ENCODE measurements at places on chromosomes 2 and 18.

DNA sequence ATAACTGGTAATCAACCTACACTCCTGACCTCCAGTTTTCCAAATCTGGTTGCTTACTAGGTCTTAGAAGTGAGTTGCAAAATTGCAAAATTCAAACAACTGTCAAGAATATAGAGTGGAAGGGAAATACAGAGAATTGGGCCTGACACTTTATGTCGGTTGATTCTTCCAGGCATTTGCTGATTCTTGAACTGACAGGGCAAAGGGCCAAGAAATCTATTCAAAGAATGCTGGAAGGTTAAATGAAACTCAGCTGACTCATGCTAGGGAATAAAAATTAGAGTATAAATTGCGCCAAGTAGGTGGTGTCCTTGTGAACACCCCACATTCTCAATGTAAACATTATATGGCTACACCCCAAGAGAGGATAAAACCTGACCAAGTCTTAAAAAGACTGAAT lies 21.5 kb upstream of the ZSCAN30 start:
- no peak for DNase-seq

- DNase-seq: no peak
Measured at GRCh38 chr18:7980136-7980535, 413.0 kb downstream of the PTPRM start.

DNA sequence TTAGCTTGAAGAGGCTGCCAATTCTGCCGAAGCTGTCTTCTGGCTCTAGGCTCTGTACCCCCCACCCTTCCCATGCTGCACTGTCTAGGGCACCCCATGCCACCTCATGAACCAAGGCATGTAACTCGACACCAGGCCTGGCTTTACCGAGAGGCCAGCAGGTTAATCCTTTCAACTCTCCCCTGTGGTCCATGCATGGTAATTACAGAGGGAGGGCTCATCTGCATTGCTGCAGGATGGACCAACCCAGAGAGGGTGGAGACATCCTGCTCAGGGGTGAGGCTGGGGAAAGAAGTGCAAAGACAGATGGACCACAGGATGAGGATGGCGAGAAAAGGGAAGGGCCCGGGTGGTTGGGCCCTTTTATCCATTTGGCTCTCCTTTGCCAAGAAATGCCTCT lies 65.8 kb downstream of the KCTD1 start:
- DNase-seq: no peak

DNA sequence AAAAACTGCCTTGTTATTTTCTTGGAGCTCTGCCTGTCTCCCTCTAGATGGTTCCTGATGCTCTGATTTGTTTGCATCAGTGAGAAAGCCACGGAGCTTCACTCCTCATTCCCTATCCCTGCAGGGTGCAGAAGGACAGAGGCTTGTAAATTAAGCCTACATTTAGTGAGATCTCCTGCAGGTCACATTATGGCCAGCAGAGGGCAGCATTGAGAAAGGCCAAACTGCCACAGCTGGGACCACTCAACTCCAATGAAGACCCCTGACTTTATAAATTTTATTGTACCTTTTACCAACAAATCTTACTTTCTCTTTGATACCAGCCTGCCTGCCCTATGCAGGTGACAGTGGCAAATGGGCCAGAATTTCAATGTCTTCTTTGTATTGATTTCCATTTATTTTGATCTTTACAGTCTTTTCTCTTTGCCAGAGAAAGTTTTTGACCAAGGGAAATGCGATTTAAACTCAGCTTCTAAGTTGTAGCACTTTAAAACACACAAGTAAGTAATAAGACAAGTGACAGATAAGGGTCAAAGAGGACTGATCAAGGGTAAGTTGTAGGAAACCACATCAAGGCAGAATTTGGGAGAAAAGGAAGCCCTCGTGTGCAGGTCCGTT lies 1029.1 kb upstream of the KLHL29 start:
- DNase-seq: peak; percentile 86

GRCh38 chr2:222208010-222208690 lies 90.6 kb downstream of the PAX3 start:
- peak; percentile 9 for DNase-seq

DNA sequence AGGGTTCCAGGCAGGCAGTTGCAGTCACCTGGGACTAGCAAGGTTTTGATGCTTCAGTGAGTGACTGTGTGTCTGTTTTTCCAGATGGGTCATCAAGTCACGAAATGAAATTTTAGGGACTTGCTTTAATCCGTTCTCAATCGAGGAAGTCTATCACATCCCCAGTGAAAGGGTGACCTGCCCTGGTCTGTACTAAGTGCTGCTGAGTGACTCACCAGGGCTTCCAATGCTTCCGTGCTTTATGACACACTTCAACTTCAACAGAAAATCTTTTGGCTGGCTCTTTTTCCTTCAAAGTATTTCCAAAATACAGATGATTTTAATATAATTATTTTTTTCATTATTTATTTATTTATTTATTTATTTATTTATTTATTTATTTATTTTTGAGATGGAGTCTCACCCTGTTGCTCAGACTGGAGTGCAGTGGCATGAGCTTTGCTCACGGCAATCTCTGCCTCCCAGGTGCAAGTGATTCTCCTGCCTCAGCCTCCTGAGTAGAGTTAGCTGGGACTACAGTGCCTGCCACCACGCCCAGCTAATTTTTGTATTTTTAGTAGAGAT lies 18.4 kb downstream of the TFCP2L1 start:
- DNase-seq: no peak

GRCh38 chr18:56112984-56113383 lies 525.0 kb upstream of the TCF4 start:
- no peak for DNase-seq

- no peak for DNase-seq
Measured at GRCh38 chr2:128264881-128265607, 53.6 kb downstream of the HS6ST1 start.

DNA sequence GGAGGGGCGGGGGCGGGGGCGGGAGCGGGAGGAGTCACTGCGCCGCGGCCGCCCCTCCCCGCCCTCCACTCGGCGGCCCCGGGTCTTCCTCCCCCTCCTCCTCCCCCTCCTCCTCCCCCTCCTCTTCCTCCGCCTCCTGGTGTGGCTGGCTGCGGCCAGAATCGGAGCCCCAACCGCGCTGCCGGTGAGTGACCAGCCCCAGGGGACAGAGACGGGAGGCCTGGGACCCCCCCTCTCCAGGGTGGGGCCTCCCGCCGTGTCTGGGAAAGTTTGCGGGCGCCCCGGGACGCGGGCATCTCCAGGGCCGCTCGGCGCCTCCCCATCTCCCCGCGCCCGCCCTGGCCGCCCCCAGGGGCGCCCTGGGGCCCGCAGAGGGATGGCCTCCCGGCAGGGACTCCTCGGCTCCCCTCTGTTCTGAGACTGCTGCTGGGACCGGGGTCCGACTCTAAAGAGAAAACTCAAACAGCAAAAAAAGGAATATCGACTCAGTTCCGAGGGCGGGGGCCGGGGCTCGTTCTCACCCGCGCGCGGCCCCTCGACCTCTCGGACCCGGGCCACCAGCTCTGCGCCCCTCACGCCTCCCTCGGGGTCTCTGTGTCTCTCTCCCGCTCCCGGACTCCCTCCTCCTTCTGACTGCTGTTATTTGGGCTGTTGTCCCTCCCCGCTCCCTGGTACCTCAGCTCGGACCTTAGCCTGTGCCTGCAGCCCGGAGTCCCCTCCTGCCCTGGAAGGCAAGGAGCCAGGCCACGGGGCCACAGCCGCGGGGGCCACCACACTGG lies at the start of gene STON1:
Gene STON1, plus strand, starts transcription at position 122 of the 779 bp plus-strand sequence. CDS start 50,480 bp downstream, outside the sequence.
- peak; percentile 65 for DNase-seq

GRCh38 chr18:78730546-78730945 lies 249.1 kb upstream of the SALL3 start:
- DNase-seq: no peak

- DNase-seq: no peak
Measured at GRCh38 chr2:188786368-188786841, 187.8 kb upstream of the COL3A1 start.

- no peak for DNase-seq
Measured at GRCh38 chr2:176692533-176692932, 423.3 kb downstream of the MTX2 start.

All from nephron progenitor cell (in vitro differentiated cells).